ENCODE measurements at places on chromosomes 16 and 17. TPM values are rescaled to one million over a fixed set of nuclear protein-coding genes. Genes with fewer than 3 reads are reported as not detected.

ITGAE gene
- 24.9 TPM for total RNA-seq

TBC1D3H gene
- total RNA-seq: 0.78 TPM

RUSF1 gene
- total RNA-seq: 37.4 TPM

ODF4 gene
- not detected for total RNA-seq

HSDL1 gene
- total RNA-seq: 13.9 TPM

Data from activated naive CD8-positive, alpha-beta T cell treated with anti-CD3 and anti-CD28 coated beads for 36 hours (primary cell).